ENCODE measurements at places on chromosomes 13 and 19. TPM values are rescaled to one million over a fixed set of nuclear protein-coding genes. Genes with fewer than 3 reads are reported as not detected.

- DNase-seq, result no peak
Measured at GRCh38 chr13:27483421-27483820, 33.1 kb upstream of the MTIF3 start.

DNA sequence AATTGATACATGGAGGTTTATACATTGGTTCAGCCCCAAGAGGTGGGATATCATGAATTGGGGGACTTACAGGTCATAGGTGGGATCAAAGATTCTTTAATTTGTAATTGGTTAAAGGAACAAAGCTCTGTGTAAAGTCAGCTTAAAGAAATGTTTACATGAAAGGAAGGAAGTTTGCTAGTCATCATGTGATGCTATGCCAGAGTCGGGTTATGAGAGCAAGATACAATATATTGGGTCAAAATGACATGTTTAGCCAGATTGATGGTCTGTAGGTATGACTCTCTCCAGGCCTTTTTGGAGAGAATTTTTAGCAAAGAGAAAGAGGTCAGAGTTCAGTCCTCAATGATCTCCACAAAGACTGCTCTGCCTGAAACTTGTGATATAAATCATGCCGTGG, 5.3 kb upstream of the CYSLTR2 start:
- no peak for DNase-seq

DNA sequence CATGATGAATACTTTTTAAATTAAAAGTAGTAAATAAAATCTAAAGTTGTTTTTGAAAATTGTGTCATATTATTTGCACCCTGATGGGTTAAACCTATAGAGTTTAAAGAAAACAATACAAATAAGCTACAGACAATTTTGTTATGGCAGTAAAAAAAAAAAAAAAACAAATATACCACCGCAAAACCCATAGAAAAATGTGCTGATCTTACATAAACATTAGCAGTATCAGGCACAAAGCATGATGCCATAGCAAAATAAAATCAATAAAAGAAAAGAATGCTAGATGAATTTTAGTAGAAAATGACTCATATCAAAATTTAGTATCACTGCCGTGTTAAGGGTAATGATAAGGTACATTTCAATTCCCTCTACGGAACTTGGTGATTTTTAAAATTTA, 826.0 kb downstream of the SLITRK1 start:
- DNase-seq, result no peak

The PPM1N gene
- total RNA-seq, result 1.4 TPM

The P2RY11 gene
- 33.1 TPM for total RNA-seq

The PRR22 gene
- total RNA-seq, result 7.5 TPM

Measured in activated B cell treated with CpG ODN at 0.5 μM for 24 hours (primary cell).